ENCODE measurements at places on chromosomes 7 and 10.

DNA sequence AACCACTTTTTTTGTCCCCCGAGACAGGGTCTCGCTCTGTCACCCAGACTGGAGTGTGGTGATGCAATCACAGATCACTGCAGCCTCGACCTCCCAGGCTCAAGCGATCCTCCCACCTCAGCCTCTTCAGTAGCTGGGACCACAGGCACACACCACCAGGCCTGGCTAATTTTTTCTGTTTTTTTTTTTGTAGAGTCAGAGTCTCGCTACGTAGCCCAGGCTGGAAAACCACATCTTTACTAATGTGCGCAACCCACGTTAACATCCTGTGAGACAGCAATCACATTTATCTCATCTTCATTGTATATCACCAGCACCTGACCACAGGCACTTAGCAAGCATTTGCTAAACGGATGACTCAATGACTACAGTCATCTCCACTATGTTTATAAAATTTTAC, 77.8 kb upstream of the ATP6V0A4 start:
- peak; percentile 49 for DNase-seq

DNA sequence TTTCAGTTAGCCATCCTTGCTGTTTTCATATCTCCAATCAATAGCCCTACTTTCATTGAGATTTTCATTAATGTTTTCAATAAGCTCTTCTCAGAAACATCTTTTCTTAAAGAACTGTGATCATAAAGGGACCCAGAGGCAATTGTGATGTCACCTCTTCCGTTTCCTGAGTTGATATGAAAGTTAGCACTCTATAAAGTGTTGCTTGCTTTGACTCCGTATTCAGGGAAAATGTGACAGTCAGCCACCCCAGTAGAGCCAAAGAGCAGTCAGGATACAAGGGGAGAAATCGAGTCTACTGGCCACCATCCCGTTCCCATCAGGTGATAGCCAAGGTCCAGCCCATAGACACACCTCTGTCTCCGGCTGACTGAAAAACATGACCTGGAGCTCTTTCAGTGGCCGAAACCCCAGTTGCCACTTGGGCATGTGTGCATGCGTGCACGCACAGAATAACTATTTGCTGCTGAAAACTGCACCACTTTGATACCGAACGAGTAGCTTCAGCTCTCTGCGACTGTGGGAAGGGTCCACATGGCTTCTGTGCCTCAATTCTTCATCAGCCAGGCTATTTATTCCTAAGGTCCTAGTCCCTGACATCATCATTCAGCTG, 291.4 kb downstream of the USP6NL start:
- no peak for DNase-seq

- DNase-seq = no peak
Observed at GRCh38 chr10:9390516-9390915, 1336.0 kb downstream of the GATA3 start.

GRCh38 chr10:54064215-54064614, 736.8 kb downstream of the PCDH15 start:
- DNase-seq = no peak

DNA sequence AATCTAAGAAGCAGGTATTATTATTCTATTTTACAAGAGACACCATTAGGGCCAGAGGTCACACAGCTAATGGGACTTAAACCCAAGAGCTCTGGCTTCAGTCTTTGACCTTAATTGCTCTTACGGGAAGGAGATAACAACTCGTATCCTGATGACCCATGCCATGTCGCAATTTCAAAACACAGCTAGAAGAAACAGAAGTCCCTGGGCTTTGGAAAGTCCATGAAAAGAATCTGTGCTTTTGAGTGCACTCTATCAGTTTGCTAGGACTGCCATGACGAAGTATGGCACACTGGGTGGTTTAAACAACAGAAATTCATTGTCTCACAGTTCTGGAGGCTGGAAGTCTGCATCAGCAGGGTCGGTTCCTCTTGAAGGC, 247.8 kb upstream of the AOAH start:
- DNase-seq = no peak

- peak; percentile 59 for DNase-seq
Observed at GRCh38 chr7:69739931-69740431, 141.7 kb downstream of the AUTS2 start.

GRCh38 chr7:112091768-112092167, 114.4 kb downstream of the DOCK4 start:
- DNase-seq = no peak

GRCh38 chr7:86372262-86372661, 271.4 kb upstream of the GRM3 start:
- no peak for DNase-seq

DNA sequence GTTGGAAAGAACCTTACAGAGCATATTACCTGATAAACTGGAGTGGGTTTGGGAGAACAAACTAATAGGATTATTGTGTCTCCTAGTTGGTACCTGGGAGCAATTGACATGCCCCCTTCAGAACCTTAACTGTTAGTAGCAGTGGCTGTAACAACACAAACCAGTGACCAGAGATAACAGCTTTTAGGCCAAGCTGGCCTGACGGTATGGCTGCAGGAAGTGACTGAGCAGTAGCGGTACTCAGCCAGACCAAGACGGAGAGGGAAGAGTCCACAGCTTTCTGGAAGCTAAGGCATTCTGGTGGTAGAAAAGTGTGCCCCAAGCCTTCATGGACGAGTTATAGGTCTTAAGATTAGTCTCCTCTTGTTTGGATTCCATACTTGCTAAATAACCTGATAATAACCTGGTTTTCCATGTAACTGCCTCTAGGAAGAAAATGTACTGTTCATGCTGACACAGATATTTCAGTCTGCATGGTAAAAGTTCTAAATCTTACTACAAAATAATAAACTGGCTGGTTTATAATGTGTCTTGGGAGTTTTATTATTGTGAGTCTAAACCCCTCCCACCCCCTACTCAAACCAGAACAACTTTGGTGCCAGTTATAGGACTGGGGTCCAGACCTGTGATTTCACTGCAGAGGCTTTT, 11.3 kb downstream of the NOLC1 start:
- DNase-seq = no peak

DNA sequence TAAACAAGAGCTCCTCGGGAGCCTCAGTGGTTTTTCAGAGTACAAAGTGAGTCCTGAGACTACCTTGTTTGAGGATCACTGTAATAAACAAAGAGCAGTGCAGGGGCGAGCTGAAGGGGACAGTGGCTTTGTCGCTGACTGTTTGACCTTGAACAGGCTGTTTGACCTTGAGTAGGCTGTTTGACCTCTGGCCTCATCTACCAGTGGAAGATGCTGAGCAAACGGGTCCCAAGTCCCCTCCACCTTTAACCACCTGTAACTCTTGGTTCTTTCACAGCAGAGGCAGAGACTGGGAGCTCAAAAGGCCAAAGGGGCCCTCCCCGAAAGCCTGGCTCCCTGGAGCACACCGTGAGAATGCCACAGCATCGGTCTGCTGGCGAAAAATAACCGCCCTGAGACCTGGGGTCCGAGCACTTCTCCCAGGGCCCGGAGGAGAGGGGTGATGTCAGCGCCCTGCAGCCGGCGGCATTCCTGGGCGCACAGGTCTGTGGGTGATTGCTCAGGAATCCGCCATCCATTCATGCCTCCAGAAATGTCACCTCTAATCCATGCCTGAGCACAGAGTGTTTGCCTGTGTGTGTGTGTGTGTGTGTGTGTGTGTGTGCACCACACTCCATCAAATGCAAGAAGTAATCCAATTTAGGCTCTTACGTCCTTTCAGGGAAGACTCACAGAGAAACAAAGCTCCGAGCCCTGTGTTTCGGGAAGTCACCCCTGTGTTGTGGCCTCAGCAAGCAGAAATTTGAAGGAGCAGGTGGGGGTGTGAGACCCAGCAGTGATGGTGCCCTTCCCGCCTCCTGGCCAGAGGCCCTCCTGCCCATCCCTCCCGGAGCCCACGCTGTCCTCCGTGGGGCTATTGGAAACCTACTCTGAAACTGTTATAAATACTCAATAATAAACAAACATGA, 66.5 kb downstream of the ASB13 start:
- DNase-seq = no peak

DNA sequence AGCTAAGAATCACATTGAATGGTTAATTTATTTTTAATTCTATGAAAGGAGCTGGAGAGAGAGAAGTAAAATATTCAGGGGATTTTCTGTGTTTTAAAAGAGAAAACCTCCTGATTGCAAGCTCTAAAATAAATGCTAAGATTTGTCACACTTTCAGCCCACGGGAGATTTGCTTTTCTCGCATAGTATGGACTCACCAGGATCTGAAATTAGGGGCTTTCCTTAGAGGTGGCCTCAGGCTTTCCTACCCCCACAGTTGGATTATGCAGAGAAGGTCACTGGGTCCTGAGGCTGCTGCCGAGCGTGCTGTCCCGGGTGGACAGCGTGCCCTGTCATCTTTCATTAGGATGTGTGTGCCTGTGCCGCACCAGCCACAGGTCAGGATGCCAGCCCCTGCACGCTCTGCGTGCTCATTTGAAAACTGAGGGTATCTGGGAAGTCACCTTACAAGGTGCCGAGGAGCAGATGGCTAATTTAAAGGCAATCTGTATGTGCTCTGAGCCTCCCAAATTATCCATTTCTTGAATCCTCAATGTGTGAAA, 258.8 kb downstream of the CELF2 start:
- DNase-seq = no peak

DNA sequence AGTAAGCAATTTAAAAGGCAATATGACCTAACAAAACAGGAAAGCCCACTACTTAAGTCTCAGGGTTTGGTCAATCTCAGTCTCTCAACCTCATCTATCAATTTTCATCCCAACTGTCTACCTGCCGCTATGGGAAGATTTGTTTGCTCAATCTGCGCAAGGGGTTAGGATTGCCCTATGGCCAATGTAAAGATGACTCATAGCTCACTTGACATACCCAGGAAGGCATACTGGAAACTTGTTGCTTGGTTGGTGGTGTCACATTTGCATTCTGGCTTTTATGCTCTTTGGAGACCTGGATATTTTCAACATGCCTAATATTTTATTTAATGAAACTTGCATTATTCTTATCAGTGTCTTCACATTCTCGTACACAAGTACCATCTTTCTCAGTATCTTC, 78.1 kb upstream of the TMEM196 start:
- DNase-seq = no peak

DNA sequence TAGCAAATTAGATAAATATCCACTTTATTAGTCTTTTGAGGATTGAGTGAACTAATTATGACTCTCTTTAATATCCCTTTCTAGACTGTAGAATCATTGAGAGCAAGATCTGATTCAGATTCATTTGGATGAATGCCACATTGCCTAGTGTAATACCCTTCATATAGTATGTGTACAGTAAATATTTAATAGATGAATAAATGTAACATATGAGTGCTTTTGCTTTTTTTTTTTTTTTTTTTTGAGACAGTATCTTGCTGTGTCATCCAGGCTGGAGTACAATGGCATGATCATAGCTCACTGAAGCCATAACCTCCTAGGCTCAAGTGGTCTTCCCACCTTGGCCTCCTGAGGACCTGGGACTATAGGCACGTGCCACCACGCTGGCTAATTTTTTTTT, 14.8 kb downstream of the SAMD8 start:
- DNase-seq = no peak

DNA sequence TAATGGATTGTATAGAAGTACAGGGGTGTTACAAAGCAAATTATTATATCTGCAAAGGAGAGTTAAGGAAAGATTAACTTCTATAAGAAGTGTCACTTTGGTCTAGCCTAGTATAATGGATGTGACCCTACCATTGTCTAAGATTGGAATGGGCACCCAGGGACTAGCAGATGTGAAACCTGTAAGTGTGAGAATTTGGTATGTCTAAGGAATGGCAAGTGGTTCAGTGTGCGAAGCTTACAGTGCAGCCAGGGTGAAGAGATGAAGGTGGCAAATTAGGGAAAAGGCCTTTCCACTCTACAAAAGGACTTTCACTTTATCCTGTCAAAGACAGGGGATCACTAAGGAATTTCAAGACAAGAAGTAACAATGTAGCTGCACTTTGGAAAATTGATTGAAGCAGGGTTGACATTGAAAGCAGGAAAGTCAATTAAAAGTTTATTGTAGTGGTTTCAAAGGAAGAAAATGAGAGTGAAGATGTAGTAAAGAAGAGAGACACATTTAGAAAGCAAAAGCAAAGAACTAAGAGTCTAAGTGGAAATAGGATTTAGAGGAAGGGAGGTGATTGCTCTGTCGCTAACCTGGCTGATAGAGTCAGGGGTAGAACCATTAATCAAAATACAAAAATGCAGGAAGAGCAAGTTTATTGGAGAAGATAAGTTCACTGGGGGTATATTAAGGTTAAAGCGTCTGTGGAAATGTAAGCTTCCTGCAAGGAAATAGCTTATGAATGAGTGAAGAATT, 47.4 kb downstream of the KCND2 start:
- no peak for DNase-seq

DNA sequence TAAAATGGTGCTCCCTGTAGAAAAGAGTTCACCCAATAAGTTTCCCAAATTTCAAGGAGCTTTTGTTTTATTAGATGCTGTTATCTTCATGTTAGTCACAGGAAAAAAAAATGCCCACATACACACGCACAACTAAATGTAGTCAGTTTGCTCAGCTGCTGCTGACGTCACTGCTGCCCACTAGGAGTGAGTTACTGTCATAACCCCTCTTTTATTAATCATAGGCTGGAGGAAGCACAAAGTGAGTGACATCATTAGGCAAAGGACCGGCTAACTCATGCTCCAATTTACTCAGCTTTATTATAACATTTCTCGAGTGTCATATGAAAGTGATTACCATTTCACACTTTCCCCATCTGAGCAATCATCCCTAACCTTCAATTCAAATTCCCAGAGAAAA, 6.7 kb upstream of the INHBA start:
- peak; percentile 78 for DNase-seq

GRCh38 chr10:113454341-113455061, 98.4 kb upstream of the HABP2 start:
- DNase-seq = peak; percentile 80

DNA sequence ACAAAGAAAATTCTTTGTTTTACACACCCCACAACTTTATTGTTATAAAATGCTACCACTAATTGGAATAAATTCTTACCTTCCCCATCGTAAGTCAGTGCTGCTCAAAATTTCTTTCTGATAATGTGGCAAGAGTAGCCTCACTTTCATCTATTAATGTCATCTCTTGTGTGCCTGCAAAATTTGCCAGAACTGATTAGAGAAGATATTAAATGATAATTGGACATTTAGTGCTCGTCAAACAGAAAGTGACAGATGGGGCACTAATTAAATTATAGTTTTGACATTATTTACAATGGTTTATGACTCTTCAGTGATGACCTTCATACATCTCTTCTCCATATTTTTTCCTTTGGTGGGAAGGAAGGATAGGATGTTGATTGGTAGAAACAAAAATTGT, 690.9 kb downstream of the NXPH1 start:
- DNase-seq = no peak

GRCh38 chr7:43302211-43302711, 189.8 kb downstream of the HECW1 start:
- peak; percentile 28 for DNase-seq

- no peak for DNase-seq
Observed at GRCh38 chr10:43874984-43875383, 226.3 kb upstream of the ZNF32 start.

DNA sequence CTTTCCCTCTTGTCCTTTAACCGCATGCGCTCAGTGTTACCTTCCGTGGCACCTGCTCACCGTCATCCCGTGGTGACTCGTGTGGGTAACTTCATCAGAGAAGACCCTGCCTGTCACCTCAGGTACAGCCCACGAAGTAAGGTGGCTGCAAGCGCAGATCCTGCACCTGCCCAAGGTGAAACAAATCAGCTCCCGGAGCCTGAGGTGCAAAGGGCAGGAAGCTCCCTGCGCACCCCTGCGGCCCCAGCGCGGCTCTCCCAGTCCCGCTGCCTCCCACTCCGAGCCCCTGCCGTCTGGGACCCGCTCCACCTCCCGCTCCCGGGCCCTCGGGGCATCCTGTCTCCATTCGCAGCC, 110.9 kb upstream of the LANCL2 start:
- DNase-seq = no peak

- DNase-seq = no peak
Observed at GRCh38 chr7:52504561-52504960, 530.9 kb upstream of the POM121L12 start.

- DNase-seq = no peak
Observed at GRCh38 chr7:153496257-153496656, 555.9 kb upstream of the DPP6 start.
